Stimulated activated CD8-positive, alpha-beta memory T cell treated with anti-CD3 and anti-CD28 coated beads, Interleukin-4, amount 100 ng/mL, for 4 hours (primary cell): ENCODE measurements at places on chromosomes 4 and X.

GRCh38 chr4:171812333-171812664 lies 905 bp upstream of the GALNTL6 start:
- no peak for DNase-seq

DNA sequence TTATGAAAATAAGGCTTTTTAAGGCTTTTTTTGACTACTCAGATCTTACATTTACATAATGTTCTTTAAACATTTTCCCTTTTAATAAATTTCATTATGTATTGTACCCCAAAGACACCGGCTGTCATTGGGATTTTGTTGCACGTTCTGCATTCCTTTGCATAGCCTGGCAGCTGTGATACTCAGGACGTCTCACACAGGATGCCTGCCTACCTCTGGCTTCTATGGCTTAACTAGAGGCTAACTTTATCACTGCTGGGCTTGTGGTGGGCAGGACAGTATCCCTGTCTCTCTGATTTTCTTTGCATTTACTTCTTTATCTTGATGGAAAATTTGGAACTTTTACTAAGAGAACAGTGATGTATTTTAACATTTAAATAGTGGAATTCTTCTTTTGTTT lies 147.8 kb downstream of the BMPR1B start:
- DNase-seq, result no peak

- DNase-seq, result no peak
Measured at GRCh38 chr4:176664964-176665363, 127.8 kb downstream of the VEGFC start.

DNA sequence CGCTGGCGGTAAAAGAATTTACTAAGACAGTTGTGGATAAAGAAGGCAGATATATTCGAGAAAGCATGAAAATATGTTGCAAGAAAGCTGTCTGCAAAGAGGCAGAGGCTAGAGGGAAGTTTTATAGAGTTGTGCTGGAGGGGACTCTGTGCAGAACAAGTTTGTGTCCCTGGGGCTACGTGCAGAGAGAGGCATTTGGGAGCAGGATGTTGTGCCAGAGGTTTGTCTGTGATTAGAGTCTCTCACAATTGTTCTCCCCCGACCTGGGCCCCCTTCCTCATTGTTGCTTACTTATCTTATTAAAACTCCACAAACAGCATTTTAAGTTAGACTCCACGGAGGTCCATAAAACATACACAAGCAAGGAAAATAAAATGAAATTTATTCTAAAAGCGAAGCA lies 831.3 kb downstream of the NLGN4X start:
- no peak for DNase-seq

- DNase-seq, result no peak
Measured at GRCh38 chr4:129098531-129099001, 2.6 kb downstream of the C4orf33 start.

DNA sequence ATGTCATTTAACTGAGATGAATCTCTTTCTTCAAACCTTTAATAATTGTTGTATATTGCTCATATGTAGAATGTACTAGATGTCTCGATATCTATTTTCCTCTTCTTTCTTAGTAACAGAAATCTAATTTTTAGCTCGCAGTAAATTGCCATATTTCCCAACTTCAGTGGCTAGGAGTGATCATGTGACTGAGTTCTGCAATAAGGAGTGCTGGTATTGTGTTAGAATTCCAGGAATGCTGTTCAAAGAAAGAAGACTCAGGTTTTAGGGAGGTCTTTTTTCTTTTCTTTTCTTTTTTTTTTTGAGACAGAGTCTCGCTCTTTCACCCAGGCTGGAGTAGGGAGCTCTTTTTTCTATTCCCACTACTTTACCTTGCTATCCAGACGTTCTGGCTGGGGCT lies 81.7 kb downstream of the SLC10A7 start:
- no peak for DNase-seq

DNA sequence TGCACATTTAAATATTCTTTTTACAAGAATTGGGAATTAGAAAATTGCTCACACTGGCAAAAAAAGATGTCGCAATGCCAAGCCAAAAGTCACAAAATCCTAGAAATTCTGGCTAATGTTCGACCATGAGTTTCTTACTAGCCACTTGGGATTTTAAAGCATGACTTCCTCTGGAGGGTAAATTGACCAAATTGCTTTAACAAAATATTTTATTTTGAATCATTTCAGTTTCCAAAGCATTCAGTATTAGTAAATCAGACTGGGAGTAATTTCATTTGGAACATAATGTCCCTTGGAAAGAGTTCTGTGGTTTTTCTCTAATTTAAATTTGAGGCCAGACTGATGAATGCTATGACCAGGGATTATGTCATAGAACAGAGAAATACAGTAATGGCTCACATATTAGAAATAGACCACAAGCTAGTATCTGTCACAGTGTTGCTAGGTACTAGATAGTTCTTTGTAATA lies 7.6 kb upstream of the CXCL5 start:
- no peak for DNase-seq

GRCh38 chr4:111671756-111672155 lies 473.5 kb upstream of the FAM241A start:
- no peak for DNase-seq

DNA sequence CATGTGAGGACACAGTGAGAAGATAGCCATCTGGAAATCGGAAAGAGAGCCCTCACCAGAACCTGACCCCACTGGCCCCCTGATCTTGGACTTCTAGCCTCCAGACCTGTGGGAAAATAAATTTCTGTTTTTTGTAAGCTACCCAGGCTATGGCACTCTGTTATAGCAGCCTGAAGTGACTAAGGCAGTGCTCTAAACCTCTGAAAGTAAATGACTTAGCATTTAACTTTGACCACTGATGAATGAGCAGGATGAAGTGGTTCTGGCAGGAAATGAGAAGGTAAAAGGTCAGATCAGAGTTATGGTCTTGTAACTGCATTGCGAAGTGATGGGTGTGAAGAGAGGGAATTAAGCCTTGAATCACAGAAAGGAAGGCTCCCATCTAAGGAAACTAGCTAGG lies 17.0 kb downstream of the GPAT3 start:
- no peak for DNase-seq

DNA sequence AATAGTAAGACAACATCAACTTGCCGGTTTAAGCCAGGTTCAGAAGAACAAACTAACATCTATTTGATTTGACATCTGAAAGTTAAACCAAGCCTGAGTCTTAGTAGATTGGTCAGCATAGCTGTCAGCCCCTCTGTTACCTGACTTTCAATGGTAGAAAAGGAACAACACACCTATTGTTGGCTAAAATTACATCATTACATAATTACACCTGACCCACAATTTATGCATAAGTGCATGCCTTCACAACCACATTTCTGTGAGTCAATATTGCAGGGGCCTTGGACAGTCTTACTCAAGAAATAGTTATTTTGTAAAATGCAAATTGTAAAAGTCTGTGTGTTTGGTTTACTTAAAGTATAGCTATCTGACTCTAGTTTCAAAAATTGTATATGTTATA lies 36.2 kb downstream of the EGFL6 start:
- no peak for DNase-seq

DNA sequence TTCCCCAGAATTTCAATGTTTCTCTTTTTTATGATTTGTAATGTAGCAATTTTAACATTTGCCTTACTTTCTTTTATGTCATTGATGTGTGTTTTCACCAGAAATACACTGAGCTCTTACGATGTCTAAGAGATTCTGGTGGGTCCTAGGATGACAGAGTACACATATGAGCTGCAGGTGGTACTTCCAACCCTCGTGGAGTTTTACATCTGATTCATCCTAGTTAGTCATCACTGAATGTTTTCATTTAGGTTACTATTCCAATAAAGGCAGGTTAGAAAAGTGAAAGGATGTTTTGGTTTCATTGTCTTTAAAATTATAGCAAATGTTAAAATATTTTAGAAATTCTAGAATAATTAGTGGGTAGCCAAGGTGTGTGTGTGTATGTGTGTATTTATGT lies 605.9 kb downstream of the ADGRL3 start:
- DNase-seq, result no peak

GRCh38 chrX:154372612-154373022 lies 1.8 kb downstream of the FLNA start:
- no peak for DNase-seq

- DNase-seq, result no peak
Measured at GRCh38 chr4:117134386-117134785, 49.0 kb upstream of the TRAM1L1 start.

GRCh38 chr4:1209821-1210220 lies 37.4 kb upstream of the SPON2 start:
- DNase-seq, result no peak

- no peak for DNase-seq
Measured at GRCh38 chr4:41452484-41453225, 85.3 kb upstream of the LIMCH1 start.

DNA sequence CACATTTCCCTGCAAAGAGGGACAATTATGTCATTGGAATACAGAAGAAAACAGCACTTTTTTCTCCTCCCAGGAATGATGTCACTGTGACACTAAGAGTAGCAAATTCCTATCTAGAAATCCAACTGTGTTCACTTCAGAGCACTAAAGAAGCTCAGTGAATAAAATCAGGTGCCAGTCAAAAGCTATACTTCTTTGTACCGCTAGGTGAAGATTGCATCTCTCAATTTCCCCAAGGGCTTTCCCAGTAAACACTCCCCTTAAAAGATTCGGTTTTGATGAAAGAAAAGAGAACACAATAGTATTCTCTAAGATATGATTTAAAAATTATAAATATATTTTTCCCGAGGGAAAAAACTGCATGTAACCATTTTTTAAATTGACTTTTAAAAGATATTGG lies 104.7 kb upstream of the MID1 start:
- no peak for DNase-seq

DNA sequence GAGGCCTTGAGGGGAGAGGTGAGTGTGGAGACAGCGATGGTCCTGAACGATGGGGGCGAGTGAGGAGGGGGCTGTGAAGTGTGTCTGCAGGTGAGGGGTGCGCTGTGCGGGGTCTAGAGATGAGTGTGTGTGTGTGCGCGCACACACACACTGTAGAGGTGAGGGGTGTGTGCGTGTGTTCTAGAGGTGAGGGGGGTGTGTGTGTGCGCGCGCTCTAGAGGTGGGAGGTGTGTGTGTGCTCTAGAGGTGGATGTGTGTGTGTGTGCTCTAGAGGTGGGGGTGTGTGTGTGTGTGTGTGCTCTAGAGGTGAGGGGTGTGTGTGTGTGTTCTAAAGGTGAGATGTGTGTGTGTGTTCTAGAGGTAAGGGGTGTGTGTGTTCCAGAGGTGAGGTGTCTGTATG lies 574 bp downstream of the BST1 start:
- DNase-seq, result no peak

DNA sequence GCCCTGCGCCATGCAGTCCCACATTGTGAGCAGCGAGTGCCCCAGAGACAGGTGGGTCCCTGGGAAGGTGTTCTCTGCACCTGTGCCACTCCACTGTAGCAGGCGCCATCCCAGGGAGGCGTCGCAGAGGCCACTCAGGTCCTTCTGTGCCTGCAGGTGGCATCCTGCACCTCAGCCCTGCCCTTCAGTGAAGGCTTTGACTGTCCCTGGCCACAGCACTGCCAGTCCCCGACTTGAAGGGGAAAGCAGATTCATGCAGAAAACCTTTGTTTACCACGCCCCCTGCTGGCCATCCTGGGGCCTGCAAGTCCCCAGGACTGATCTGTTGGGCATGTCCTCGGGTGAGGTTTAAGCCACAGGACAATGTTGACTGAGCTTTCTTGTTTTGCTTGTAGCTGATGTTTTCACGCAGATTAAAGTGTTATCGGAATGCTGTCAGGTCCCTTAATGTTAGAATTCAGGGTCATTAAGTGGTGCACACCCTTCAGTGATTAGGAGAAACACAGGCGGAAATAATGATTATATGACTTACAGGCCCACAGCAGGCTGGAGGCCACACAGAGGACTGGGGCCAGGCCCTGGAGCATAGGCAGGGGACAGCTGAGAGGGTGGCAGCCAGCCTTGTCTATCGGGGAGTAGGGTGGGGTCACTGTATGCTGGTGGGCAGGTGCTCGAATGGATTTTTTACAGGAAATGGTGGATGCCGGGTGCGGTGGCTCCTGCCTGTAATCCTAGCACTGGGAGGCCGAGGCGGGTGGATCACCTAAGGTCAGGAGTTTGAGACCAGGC lies 5.0 kb downstream of the TACC3 start:
- peak; percentile 78 for DNase-seq

DNA sequence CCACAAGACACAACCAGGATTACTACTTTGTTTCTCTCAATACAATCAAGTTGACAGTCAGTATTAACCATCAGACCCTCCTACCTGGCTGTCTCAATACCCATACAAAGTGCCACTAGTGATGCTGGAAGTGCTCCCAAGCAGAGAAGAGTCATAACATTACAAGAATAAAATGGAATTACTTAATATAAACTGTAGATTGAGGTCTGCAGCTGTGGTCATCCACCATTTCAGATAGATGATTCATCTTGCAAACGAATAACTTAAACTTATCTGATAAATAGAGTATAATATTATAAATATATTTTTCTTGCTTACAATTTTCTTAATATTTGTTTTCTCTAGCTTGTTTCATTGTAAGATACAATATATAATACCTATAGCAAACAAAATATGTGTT lies 1034.2 kb upstream of the PCDH10 start:
- no peak for DNase-seq

- no peak for DNase-seq
Measured at GRCh38 chr4:186134257-186134656, 29.8 kb downstream of the FAM149A start.

GRCh38 chr4:126209147-126209546 lies 894.4 kb downstream of the FAT4 start:
- DNase-seq, result no peak

DNA sequence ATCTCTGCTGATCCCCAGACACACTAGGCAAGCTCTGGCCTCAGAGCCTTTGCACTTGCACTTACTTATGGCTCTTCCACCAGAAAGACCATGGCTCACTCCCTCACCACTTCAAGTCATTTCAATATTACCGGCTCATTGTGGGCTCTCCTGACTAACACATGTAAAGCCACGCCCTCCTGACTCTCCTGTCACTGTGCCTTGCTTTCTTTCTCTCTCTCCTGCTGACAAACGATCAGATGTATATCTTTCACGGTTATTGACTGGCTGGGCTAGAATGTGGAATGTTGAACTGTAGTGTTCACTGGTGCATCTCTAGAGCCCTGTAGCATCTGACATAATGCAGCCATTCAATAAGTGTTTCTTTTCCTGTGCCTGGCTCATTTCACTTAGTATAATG lies 425.1 kb downstream of the RAB28 start:
- no peak for DNase-seq

DNA sequence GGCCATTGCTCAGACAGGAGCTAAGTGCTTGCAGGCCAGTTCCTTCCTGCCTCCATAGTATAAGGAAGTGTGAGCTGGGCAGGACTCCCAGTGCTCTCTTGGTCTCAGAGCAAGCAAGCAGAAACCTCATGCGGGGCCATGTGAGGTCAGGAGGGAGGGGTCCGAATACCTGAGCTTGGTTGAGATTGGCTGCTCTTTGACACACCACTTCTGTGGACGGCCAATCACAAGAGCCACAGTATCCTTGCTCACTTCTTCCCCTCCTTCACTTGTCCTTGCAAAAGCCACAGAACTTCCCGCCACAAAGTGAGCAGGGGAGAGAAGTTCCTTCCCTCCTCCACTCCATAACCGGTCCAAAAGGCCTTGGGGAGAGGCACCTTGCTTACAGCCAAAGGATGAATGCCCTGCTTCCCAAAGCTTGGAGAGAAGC lies 56.7 kb downstream of the PRPS1 start:
- DNase-seq, result no peak
